ENCODE measurements at places on chromosomes 12 and 14.

DNA sequence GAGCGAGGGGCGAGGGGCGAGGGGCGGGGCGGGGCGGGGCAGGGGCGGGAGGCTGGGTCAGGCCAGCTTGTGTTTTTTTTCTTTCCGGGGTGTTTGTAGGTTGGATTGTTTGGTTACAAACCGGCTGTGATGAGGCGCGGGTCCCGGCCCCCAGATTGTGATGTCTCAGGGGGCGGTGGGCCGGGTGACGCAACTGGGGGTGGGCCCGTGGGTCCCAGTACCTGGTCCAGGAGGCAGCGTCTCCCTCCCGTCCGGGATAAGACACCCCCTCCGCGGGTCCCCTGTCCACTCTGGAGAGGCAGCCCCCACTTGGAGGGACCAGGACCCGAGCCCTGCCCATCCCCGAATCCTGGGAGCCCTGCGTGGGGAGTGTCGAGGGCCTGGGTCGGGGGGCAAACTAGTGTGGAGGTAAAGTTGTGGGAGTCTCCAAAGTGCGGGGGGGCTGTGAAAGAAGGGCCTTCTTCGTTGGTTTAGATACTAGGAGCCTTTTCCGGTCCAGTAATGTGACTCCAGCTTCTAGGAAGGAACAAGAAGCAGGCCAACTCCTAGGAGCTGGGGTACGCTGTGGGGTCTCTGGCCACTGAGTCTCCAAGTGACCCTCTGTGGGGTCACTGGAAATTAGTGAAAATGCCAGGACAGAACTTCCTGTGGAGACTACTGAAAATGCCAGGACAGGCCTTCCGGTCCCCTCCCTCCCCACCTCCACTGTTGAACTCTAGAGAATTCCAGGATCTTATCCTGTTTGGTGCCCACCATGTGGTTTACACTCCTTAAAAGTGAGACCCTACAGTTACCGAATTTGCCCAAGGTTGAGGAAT is 579 bp upstream of the CLMN start:
- DNase-seq = no peak

GRCh38 chr12:131913666-131914065 is 15.4 kb upstream of the PUS1 start:
- DNase-seq = no peak

GRCh38 chr14:95374239-95374997 is 54.7 kb upstream of the CLMN start:
- DNase-seq = no peak

DNA sequence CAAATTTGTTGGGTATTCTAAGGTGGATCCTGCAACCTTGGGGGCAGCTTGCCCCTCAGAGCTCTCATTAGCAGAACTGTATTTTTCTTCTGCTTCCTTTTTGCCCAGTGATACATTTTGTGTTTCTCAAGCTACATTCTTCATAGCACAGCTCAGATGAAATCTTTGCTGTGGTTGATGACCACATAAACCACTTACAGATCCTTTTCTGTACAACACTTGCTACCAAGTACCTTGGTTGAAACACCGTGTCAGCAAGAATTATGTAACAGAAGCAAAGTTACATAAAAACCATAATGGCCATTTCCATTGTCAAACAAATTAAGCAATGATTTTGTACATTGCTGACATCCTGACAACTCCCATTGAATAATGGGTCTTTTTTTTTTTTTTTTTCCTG is 9.7 kb upstream of the PLBD1 start:
- DNase-seq = no peak

DNA sequence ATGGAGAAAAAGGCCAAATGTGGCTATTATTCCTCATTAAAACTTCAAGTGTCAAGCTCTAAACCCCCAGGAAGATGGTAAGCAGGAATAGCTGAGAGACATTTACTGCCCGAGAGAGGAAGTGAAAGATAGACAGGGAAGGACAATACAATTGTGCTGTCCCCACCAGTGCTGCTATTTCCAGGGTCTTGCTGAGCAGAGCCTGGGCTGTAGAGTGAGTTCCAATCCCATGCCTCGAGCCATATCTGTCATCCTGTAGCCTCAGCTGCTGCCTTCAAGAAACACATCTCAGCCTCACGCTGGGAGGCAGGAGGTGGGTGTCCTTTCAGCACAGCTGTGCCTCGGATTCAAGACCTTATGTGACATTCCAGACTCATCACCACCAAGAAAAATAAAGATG is 114.0 kb downstream of the RPAP3 start:
- DNase-seq = no peak

GRCh38 chr12:62659453-62660295 is 193.0 kb downstream of the MON2 start:
- DNase-seq = no peak

DNA sequence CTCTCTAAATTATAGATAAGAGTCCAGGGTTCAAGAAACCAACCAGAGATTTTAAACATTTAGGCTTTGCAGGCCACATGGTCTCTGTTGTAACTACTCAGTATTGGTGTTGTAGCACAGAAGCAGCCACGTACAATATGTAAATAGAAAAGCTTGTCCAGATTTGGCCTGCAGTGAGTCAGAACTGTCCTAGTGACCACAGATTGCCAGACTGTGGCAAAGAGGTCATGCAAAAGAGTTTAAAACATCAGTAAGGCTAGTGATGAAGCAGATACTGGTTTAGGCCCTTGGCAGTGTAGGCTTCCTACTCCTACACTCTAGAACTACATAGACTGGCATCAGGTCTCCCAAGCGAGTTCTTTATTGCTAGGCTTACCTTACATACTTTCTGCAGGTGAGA is 117.6 kb upstream of the GARIN6 start:
- DNase-seq = no peak

DNA sequence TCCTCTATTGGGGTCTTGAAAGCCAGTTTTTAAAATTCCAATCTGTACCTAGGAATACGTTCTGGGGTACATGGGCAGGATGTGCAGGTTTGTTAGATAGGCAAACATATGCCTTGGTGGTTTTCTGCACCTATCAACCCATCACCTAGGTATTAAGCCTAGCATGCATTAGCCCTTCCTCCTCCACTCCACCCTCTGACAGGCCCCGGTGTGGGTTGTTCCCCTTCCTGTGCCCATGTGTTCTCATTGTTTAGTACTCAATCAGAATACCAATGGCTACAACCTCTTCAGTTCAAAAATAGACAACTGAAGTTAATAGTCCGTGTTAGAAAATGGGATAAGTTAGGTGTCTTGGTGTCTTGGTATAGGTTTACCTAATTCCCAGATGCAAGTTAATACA is 3.4 kb downstream of the NTS start:
- DNase-seq = no peak

DNA sequence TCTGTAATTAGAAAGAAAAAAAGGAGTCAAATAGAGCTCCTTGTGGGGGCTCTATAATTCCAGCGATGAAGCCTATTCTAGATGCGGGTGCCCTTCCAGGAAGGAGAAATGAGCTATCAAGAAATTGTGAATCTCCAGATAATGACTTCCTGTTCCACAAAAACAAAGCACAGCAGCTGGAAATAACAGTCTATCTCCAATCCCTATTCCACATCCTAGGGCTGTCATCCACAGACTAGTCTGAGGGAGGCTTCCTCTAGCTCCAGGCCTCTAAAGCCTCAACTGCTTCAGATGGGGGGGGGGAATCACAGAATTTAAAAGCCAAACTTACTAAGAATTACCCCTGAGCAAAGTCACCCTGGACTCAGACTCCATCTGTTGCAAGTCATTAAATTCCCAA is 77.4 kb upstream of the GTF2A1 start:
- no peak for DNase-seq

GRCh38 chr12:54689984-54690383 is 41.8 kb upstream of the DCD start:
- DNase-seq = no peak

GRCh38 chr12:26279091-26279490 is 83.7 kb downstream of the SSPN start:
- no peak for DNase-seq

DNA sequence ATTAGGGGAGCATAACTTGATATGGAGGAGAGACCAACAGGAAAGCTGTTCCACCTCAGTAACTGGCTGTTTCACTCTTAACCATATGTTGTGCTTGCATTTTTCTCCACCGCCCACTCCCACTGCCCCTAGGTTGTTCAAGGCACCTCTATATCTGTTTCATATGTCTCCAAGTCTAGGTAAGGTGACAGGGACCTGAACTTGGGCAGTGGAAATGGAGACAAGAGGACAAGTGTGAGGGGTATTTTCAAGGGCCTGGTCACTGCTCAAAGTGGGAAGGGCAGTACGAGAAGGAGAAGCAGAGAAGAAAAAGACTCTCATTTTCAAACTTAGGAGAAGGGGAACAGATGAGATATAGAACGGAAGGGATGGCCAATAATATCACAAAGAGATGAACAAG is 3.1 kb downstream of the SLC38A1 start:
- no peak for DNase-seq

DNA sequence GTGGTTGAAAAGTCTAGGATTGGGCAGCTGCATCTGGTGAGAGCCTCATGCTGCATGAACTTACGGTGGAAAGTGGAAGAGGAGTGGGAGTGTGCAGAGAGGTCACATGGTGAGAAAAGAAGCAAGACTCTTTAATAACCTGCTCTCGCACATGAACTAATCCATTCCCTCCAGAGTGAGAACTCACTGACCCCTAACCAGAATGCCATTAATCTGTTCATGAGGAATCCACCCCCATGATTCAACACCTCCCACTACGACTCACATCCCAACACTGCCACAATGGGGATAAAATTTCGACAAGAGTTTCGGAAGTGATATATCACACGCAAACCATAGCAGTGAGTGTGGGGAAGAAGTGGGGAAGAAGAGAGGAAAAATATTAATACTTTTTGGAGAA is 377.4 kb downstream of the NAV3 start:
- no peak for DNase-seq

GRCh38 chr12:55996201-55996714 is 818 bp upstream of the SUOX start:
- no peak for DNase-seq

GRCh38 chr14:85416771-85417170 is 113.2 kb upstream of the FLRT2 start:
- DNase-seq = no peak

- no peak for DNase-seq
Observed at GRCh38 chr12:111203969-111204368, 164.9 kb downstream of the PHETA1 start.

DNA sequence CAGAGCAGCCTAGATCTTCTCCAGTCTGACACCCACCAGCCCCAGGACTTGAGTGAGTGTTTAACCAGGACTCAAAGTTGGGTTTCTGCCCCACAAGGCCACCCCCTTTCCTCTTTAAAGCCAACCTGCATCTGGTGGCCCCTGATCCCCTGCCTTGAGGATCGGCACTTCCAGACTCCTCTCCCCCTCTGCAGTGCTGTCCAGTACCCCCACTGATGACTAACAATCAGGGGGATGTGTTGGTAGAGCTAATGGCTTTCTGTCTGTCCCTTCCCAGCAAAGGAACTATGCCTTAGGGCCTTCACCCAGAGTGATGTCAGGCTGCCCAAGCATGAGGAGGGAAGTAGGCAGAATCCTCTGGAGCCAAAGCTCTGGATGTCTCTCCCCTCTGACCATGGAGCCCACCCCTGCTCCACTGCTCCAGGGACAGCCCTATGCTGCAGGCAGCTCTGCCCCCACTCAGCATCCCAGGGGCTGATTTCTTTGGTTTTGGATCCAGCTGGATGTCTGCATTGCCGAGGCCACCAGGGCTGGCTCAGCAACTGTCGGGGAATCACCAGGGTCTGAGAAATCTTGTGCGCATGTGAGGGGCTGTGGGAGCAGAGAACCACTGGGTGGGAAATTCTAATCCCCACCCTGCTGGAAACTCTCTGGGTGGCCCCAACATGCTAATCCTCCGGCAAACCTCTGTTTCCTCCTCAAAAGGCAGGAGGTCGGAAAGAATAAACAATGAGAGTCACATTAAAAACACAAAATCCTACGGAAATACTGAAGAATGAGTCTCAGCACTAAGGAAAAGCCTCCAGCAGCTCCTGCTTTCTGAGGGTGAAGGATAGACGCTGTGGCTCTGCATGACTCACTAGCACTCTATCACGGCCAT is 42.9 kb downstream of the DAD1 start:
- no peak for DNase-seq

DNA sequence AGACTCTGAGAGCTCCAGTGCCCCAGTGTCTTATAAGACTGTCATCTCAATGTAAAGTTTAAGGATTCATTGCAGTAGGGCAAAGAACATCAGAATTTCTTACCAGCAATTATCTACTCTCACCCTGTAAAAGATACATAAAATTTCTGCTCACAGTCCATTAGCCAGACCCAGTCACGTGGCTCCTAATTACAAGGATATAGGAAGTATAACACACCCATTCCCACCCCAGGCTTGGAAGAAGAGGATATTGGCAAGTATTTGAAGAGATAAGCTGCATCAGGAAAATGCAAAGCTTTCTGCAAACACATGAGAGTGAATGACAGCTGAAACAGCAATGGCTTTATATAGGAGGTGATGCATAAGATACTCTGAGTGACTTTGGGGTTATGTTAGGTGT is 14.3 kb downstream of the SYT1 start:
- no peak for DNase-seq

DNA sequence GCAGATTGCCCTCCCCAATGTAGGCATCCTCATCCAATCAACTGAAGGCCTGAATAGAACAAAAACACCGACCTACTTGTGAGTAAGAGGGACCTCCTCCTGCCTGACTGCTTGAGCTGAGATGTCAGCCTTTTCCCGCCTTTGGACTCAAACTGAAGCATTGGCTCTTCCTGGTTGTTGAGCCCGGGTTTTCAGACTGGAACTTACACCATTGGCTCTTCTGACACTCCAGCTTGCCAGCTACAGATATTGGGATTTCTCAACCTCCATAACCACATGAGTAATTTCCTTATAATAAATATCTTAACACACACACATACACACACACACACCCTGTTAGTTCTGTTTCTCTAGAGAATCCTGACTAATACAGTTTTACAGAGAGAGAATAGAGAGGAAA is 173.4 kb upstream of the NTF3 start:
- no peak for DNase-seq

- DNase-seq = no peak
Observed at GRCh38 chr14:34700622-34701130, 13.7 kb downstream of the CFL2 start.

GRCh38 chr14:53147208-53147607 is 5.9 kb downstream of the DDHD1 start:
- no peak for DNase-seq

DNA sequence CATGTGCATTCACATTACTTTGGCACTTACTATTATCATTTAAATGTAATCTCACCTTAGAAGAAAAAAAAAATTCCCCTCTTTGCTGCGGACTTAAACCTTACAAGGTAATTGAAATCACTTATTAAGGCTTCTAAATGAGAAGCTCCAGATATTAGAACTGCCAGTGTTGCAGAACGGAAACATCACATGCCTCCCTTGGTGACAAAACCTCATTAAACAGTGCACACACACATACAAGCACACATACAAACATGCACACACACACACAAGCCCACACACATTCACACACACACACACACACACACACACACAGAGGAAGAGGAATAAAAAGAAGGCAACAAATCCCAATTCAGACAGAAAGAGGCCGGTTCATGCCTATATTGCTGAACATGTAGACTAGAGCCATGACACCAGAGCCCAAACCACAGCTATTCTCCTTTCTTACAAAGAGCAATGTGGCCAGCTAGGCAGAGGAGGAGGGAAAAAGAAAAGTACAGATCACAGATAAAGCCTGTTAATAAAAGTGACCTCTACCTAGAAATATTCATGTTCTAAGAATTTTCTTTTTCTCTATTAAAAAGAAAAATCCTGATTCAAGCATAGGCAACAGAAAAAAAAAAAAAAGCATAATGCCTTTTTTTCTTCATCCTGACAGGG is 405.2 kb upstream of the FLRT2 start:
- no peak for DNase-seq

GRCh38 chr14:73472185-73473114 is 14.1 kb upstream of the NUMB start:
- DNase-seq = no peak

GRCh38 chr12:131494216-131494615 is 216.7 kb upstream of the SFSWAP start:
- DNase-seq = no peak

Measured in amygdala (tissue), 56 donors.